AML-193 (cell line): ENCODE measurements at places on chromosomes 3 and 15.

DNA sequence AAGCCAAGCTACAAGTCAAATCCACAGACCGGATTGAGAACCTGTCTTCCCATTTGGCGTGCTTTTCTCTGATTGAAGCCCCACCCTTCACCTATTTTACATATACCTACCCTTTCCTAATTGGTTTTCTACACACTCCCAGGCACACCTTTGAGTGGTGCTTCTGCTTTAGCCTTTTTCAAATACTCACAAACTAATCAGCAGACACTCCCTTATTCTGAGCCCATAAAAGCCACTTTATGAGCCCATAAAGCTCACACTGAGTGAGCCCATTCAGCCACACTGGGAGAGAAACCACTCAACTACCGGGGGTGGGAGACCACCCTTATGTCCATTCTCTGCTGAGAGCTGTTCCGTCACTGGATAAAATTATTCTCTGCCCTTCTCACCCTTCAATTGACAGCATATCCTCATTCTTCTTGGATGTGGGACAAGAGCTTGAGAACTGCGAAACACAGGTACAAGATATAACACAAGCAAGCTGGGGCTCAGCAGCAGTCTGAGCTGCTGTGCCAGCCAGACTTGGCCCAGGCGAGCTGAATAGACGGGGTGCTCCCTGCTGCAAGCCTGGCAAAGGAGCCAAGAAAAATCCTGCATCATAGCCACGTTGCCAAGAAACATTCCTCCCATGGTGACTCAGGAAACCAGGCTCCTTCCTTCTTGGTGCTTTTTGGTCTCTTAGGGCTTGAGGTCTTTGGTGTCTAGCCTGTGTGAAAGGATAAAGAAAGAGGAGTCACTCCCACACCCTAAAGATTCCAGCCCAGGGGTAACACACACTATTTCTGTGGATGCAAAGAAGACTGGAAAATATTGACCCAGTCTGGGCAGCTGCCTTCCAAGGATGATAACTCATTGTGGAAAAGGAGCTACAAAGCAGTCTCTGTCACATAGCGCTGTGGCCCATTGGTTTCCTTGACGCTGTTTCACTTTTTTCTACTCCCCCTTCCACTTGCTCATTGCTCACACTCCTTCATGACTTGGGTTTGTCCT is 609.7 kb downstream of the MCTP2 start:
- no peak for DNase-seq

- DNase-seq, result no peak
These were observed 9.4 kb downstream of the IMPG2 start for GRCh38 chr3:101310978-101311375.

GRCh38 chr15:101178931-101179330 is 72.9 kb downstream of the CHSY1 start:
- no peak for DNase-seq

- DNase-seq, result no peak
These were observed 461.9 kb downstream of the AGBL1 start for GRCh38 chr15:86541540-86541939.

DNA sequence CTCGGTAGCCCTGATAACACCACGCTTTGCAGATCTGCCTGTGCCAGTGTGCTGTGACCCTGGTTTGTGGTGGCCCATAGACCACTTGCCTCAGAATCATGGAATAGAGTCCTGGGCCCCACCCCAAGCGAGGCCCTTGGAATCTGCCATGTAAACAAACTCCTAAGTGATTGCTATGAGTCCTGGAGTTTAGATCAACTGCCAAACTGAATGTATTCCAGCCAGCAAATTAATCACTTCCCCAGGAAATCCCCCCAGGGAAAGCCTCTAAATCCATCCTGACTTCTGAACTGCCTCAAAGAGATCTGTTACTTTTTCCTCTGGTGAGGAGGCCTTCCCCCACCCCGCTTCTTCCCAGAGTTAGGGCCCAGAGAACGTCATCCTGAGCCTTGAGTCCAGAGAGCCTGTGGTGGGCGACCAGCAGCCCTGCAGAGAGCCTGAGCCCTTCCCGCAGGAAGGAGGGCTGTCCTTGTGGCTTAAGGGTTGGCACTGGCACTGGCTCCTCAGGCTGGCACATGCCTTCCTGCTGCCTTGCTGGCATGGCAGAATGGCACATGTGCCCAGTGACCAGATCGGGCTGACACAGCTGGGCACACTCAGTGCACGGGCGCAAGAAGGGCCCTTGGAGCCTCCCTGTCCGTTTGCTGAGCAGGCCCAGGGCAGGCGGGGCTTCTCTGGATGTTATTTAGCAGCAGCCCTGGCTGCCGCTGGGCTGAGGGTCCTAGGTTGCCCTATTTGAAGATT is 50.6 kb upstream of the PLXNA1 start:
- DNase-seq, result no peak

DNA sequence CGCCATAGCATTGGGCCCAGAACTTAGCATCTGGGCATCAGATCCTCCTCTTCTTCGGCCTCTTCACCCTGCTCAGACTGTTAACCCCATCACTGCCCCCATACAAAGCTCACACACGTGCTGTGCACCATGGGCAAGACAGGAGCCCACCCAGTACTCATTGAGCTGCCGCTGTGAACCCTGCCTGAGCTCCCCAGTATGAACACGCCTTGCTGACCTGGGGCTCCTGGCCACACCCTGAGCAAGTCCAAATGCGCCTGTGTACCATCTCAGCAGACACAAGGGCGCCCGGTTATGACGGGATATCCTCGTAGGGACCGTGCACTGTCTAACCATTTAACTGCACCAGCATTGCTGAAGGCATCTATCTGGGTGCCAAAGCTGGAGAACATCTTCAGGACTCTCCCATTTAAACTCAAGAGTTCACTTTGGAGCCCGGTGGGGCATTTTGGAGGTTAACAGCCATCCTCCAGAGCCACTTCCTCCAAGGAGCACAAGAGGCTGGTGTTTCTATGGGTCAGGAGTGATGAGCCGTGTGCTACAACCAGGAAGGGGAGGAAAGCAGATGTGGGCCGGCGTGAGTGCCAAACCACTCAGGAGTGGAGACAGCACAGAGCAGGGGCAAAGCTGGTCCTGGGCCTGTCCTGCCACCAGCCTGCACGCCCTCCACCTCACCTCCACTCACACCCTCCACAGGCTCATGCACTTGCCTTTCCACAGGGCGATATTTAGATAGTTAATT is 12.1 kb downstream of the PRR23E start:
- no peak for DNase-seq

DNA sequence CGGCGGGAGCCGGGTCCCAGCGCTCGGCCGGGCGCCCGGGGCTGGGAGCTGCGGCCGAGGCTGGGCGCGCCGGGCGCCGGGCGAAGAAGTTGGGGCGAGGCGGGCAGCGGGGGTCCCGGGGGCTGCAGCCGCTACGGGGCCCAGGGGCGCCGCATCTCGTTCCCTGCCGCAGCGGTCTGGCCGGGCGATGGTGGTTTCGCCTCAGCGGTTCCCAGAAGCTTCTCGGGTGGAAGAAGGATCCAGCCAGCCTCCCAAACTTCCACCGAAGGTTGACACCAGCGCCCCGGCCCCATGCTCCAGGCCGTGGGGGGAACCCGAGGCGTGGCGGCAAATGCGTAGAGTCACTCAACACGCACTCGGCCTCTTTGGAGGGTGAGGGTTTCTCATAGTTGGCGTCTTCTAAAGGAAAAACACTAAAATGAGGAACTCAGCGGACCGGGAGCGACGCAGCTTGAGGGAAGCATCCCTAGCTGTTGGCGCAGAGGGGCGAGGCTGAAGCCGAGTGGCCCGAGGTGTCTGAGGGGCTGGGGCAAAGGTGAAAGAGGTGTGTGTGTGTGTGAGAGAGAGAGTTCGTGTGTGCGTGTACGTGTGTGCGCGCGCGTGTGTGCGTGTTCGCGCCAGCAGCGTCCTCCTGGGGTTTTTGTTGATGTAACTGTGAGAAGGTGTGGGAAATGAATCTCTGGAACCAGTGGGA is 940 bp downstream of the BOC start:
- DNase-seq, result no peak

GRCh38 chr3:56415652-56416051 is 52.6 kb downstream of the ERC2 start:
- DNase-seq, result no peak

- DNase-seq, result no peak
These were observed 75.2 kb upstream of the GRM7 start for GRCh38 chr3:6785726-6786125.

- no peak for DNase-seq
These were observed 153.1 kb downstream of the SEMA6D start for GRCh38 chr15:47870300-47870955.

- DNase-seq, result no peak
These were observed 61.7 kb downstream of the TFDP2 start for GRCh38 chr3:142087676-142088075.

- DNase-seq, result no peak
These were observed 42.2 kb downstream of the CMSS1 start for GRCh38 chr3:99859825-99860224.

GRCh38 chr3:3086239-3086638 is 23.9 kb downstream of the IL5RA start:
- no peak for DNase-seq

DNA sequence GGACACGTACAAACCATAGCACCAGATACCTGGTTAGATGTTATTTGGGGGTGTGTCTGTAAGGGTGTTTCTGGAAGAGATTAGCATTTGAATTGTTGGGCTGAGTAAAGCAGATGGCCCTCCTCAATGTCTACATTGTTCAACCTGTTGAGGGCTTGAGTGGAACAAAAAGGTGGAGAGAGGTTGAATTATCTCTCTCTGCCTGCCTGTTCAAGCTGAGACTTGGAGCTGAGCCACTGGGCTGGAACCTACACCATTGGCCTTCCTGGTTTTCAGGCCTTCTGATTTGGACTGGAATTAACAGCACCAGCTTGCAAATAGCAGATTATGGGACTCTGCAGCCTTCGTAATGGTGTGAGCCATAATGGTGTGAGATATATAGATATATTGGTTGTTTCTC is 71.3 kb upstream of the CORO2B start:
- DNase-seq, result no peak

DNA sequence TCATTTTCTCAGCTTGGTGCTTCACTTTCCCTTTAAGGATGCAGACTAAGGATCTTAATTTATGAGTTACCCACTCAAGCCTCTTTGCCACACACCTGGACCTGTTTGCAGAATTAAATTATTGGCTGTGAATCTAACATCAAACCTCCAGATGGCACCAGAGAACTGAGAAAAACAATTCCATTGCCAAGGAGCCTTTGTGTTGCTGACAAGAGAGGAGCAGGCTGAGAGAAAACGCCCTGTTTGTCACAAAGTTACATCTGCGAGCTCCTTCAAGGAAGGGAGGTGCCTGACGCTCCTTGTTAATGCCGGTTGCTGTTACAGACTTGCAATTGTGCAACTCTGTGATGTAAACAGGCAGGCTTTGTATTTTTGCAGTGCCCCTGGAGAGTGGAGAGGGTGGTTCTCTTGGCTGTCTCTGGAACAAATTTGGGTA is 36.3 kb upstream of the TMC3 start:
- peak; percentile 62 for DNase-seq

DNA sequence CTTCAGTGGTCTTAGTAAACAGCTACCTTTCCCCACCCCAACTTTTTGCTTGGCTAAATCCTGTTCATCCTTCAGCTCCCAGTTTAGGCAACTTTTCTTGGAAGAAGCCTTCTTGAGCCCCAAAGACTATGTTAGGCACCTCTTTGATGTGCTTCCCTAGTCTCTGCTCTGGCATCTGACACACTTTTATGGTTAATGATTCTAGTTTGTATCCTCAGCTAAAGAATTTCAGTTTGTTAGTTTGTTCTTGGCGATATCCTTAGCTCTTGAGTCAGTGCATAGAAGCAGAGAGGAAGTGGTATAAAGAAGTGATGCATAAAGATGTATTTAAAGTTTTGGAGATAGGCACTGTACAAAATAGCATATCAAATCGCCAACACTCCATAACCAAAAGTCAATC is 168.4 kb downstream of the WDR72 start:
- no peak for DNase-seq

DNA sequence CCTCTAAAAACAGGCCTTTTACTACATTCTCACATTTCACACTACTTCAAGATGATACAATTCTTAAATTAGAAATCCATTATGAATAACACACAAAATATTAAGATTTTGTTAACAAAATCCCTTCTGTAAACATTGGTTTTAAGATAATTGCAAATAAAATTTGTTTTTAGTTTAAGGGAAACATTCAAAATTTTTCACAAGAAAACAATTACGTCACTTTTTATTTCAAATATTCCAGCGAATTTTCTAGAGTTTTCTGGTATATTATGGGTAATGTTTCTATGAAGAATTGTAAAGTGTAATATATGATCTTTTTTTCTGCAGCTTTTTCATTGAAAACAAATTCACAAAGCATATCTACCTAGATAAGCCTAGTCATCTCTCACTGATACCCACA is 5.9 kb downstream of the ARPP21 start:
- DNase-seq, result no peak

GRCh38 chr3:134685929-134686802 is 35.3 kb upstream of the KY start:
- no peak for DNase-seq
